ENCODE measurements at places on chromosomes 1 and 21.

- DNase-seq: no peak
Observed at GRCh38 chr1:203183828-203184227, 2.7 kb downstream of the CHI3L1 start.

DNA sequence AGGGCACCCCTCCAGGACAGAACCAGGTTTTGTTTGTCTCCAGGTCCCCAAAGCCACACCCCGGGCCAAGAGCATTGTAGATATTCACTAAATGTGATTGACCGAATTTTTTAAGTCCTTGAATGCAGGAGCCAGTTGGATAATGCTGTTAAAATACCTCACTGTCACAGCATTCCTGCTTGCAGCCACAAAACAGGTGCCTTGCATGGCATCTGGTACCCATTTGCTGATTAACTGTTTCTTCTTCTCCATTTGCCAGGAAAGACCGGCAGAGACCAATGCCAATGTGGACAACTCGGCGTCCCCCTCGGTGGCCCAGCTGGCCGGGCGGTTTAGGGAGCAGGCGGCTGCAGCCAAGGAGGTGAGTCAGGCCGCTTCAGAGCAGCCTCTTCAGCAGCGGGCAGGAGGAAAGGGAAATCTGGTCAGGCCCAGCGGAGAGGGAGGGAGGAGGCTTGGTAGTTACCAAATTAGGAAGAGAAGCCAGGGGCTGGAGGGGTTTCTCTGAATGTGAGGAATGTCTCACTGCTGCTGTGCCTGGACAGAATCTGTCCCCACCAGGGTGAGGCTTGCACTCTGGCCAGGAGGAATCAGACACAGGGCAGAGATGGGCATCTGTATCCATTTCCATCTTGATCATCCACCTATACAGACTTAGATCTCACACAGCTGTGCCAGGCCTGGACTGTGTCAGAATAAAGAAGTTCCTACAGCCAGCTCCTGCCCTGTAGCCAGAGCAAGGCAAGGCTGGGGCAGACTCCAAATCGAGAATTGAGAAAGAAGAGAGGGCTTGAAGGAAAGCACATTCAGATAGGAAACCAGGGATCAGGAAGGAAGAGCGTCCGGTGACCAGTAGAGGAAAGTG, 37.9 kb upstream of the MPZL1 start:
- DNase-seq: no peak

DNA sequence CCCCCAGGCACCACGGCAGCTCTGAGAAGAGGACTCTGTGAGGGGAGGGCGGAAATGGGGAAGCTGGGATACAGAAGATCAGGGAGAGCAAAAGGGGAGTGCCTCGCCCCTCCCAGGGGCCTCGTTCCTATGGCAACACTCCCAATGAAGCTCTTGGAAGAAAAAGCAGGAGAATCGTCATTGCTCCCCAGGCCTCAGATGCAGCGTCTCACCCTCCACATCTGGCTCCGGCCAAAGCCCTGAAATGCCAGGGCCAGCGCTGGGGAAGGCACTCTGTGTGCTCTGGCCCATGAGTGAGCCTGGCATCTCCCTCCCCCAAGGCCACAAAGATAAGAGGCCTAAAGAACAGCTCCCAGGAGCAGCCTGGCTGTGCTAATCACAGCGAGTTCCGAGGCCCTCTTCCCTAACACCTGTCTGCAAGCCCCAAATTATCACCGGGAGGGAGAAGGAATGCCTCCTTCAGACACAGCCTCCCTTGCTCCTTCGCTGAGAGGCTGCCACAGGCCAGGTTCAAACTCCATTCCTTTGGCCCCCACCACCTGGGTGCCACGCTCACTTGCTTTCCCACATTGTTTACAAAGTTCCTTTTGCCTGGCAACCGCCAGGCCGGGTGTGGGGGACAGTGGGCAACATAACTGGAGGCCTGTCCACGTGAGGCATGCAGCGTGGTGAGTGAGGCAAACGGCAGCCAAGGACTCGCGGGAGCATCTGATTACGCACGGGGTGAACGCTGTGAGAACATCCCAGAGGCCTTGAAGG, 27.8 kb downstream of the ECE1 start:
- no peak for DNase-seq

- DNase-seq: no peak
Observed at GRCh38 chr1:238779716-238780115, 606.7 kb upstream of the CHRM3 start.

- DNase-seq: no peak
Observed at GRCh38 chr1:158035976-158036583, 42.6 kb downstream of the KIRREL1 start.

GRCh38 chr1:182061594-182061993, at the start of gene ZNF648:
TSS of gene ZNF648 (minus strand) at chr1:182061712. CDS start at chr1:182058010, 3,702 bp downstream.
- no peak for DNase-seq

DNA sequence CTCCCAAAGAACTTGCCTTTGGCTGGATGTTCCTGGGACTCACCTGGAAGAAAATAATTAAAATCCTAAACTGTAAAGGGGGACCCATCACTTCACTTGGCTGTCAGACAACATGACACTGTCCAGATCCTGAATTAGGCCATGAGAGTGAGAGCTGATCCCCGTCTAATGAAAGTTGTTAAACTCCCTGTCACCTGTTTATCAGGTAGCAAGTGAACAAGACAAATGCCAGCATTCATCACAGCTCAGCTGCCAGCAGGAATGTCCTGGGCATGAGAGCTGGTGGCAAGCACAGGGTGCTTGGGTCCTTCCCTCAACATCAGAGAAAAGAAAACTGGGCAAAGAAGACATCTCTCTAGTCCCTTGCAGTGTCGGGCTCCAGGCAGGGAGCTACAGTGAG, 23.8 kb downstream of the PMVK start:
- DNase-seq: no peak

DNA sequence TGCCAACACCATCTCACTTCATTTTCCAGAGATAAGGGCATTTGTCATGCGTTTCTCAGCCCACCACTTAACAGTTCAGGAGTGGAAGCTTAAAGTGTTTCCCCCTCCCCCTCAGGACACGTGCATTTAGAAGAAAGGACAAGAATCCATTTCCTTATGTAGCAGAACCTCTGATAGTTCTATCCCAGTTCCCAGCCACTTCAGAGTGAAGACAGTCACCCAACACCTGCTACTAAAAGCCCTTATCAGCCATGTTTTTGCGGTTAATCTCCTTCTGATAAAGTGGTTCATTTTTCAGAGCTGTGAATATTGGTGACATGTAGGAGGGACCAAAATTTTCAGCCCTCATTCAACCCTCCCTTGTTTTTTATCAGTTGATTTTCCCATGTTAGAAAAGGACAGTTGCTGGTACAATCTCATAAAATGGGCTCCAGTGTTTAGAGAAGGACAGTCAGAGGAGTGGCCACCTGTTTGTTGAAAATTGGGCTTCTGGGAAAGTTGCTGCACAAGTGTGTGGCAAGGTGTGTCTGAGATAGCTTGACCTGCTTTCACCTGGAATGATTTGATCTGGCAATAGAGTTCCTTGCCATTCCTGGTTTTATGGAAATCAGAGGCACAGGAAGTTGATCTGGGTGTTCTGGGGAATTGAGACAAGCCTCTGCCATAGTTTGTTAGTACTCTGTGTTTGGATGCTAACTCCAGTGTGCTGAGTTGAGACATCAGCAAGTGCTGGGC, 114.0 kb downstream of the PPP1R12B start:
- no peak for DNase-seq

DNA sequence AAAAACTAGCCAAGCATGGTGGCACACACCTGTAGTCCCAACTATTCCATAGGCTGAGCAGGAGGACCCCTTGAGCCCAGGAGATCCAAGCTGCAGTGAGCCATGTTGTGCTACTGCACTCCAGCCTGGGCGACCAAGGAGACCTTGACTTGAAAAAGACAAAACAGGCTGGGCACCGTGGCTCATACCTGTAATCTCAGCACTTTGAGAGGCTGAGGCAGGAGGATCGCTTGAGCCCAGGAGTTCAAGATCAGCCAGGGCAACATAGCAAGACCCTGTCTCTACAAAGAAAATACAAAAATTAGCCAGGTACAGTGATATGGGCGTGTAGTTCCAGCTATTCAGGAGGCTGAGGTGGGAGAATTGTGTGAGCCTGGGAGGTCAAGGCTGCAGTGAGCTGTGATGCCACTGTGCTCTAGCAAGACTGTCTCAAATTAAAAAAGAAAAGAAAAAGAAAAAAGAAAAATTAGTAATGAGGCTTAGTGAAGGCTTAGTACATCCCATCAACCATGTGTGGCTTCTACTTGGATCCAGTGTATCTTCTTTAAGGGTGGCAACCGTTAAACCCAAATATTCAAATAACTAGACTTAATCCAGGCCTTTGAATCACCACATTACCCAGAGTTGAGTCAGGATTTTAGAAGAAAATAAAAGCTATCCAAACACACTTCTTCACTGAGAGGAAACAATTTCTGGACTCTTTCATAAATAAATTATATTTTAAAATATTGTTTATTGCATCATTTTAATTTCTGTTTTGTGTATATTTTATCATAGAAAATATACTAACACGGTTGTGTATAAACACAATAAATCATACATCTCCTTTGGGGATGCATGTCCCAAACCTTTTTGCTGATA, 74.3 kb upstream of the RAB4A start:
- DNase-seq: no peak

DNA sequence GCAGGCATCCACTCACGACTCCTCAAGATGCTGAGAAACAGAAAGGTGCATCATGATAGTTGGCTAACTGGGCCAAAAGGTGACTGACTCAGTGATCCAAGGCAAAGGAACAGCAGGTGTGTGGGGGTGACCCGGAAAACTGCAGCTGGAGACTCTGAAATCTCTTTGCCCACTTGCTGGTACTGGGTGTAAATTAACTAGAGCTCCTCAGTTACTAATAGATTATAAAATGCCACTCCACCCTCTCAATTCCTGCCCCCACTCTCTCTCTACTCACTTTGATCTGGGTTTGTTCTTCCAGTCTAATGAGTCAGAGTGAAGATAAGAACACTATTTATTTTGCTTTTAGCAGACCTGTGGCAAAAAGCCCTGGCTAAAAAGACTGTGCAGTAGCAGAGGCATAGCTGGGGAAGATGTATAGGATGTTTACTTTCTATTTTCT, 7.2 kb upstream of the PIGC start:
- no peak for DNase-seq

Measured in vagina (tissue), 2 donors.